Activated T-helper 2 cell treated with anti-CD3 and anti-CD28 coated beads, Interferon-gamma antibody, Interleukin-2, Interleukin-4, amounts not matched to agents 10 μg/mL and 5 μg/mL and 100 μg/mL, durations not matched to agents 14 hours and 24 hours and 36 hours (primary cell): ENCODE measurements at places on chromosomes 4 and X. TPM values are rescaled to one million over a fixed set of nuclear protein-coding genes. Genes with fewer than 3 reads are reported as not detected.

Gene UGT2B17
- total RNA-seq: not detected in 2 replicates

- H3K27me3 ChIP-seq: peaks cover 2% of the 10 kb centered on the region
- no peaks in the 10 kb centered on the region for H3K36me3 ChIP-seq
- no peak for DNase-seq
- no peak overlapping the region for H3K4me3 ChIP-seq
- no peak overlapping the region for H3K27ac ChIP-seq
Measured at GRCh38 chr4:174402470-174403176, 118.9 kb downstream of the CEP44 start.

Gene CFI
- 0.21 and 0.62 TPM in 2 replicates for total RNA-seq

- H3K36me3 ChIP-seq: no peaks in the 10 kb centered on the region
- no peaks in the 10 kb centered on the region for H3K27me3 ChIP-seq
- H3K4me1 ChIP-seq: no peaks in the 10 kb centered on the region
- H3K4me3 ChIP-seq: no peak overlapping the region
- no peak overlapping the region for H3K27ac ChIP-seq
Measured at GRCh38 chr4:22941688-22942375, 249.1 kb downstream of the GBA3 start.

Gene C4orf36
- total RNA-seq: not detected in 2 replicates

DNA sequence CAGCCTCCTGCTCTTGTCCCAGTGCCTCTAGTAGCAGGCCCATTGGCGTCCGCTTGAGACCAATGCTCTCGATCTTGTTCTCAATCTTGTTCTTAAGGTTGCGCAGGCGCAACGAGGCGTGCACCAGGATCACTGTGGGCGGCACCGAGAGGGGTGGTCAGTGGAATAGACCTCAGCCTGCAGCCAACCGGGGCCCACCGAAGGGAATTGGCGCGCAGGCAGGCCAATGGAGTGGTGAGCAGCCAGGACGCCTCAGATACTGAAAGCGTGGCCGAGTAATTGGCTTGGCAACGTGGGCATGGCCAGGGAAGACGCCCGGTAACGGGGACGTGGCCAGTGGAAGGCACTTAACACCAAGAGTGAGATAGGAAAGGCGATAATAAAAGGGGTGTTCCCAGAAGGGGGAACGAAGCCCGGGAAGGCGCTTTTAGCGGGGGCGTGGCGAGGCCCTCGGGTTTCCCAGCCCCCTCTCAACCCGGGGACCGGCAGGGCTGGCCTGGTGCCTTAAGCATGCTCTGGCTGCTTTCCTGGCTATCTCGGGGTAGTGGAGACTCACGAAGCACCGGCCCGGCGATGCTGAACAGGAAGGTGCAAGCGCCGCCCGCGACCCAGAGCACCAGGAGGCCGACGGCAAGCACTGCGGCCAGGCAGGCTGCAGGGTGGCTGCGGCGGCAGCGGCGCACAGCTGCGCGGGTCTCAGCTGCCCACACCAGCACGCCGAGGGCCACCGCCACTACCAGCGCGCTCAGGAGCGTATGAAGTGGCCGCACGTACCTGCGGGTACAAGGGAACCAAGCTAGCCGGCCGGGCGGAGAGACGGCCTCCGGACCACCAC lies 1.7 kb downstream of the PRAF2 start:
- H3K27me3 ChIP-seq: no peaks in the 10 kb centered on the region
- peaks cover 15% of the 10 kb centered on the region for H3K4me1 ChIP-seq
- no peak overlapping the region for H3K27ac ChIP-seq
- peak overlapping the region; percentile 58 for H3K4me3 ChIP-seq

Gene RADX
- total RNA-seq: 6.5 and 8.0 TPM in 2 replicates

GRCh38 chr4:189069772-189070171 lies 870.9 kb upstream of the FRG1 start:
- DNase-seq: no peak
- no peak overlapping the region for H3K27ac ChIP-seq
- H3K27me3 ChIP-seq: no peaks in the 10 kb centered on the region
- H3K36me3 ChIP-seq: no peaks in the 10 kb centered on the region

Gene KCNIP4
- not detected in 2 replicates for total RNA-seq

GRCh38 chr4:8308144-8308543 lies 38.6 kb downstream of the HTRA3 start:
- no peak for DNase-seq
- H3K27ac ChIP-seq: no peak overlapping the region
- no peaks in the 10 kb centered on the region for H3K4me1 ChIP-seq
- no peaks in the 10 kb centered on the region for H3K27me3 ChIP-seq
- H3K36me3 ChIP-seq: no peaks in the 10 kb centered on the region
- H3K4me3 ChIP-seq: no peak overlapping the region

Gene CTAG2
- not detected in 2 replicates for total RNA-seq

Gene MTMR8
- 4.3 and 4.4 TPM in 2 replicates for total RNA-seq

DNA sequence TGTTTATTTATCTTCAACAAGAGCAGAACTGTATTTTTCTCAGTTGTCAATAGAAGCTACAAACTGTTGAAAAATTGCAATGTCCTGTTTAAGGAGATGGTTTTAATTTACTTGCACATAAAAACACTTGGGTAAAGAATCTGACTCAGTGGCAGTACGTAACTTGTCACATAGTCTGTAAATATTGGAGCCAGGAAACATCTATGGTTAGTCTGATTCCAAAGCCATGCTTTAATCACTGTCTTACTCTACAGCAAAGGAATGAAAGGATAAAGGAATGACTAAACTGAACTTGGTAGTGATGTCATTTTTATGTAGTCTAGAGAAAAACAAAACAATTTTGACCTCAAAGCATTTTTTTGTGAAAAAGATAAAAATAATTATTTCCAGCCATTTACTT lies 537.2 kb downstream of the STIM2 start:
- no peak overlapping the region for H3K27ac ChIP-seq
- no peak for DNase-seq
- H3K4me3 ChIP-seq: no peak overlapping the region

DNA sequence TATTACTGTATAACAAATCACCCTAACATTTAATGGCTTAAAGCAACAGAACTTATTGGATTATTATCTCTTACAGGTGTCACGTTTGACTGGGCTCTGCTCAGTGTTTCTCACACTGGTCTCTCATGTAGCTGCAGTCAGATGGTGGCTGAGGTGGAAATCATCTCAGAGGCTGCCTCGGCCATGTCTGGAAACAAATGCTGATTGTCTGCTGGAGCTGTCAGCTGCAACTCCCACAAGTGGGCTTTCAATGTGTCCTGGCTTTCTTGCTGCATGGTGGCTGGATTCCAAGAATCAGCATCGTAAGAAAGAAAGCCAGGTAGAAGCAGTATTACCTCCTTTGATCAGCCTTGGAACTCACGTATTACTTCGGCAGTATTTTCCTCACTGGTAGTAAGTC lies 277.6 kb downstream of the SPANXN1 start:
- no peak for DNase-seq
- no peaks in the 10 kb centered on the region for H3K36me3 ChIP-seq
- H3K4me3 ChIP-seq: no peak overlapping the region
- H3K4me1 ChIP-seq: no peaks in the 10 kb centered on the region
- no peak overlapping the region for H3K27ac ChIP-seq
- H3K27me3 ChIP-seq: no peaks in the 10 kb centered on the region
